ENCODE measurements at places on chromosomes 4 and X. TPM values are rescaled to one million over a fixed set of nuclear protein-coding genes. Genes with fewer than 3 reads are reported as not detected.

The LPAR4 gene
- 39.1 TPM for polyA plus RNA-seq

The SORCS2 gene
- 20.7 TPM for polyA plus RNA-seq

The ETNPPL gene
- not detected for polyA plus RNA-seq

The EREG gene
- polyA plus RNA-seq = 0.08 TPM

The L1CAM gene
- polyA plus RNA-seq = 1.6 TPM

The MAGEA2 gene
- not detected for polyA plus RNA-seq

The SUPT20HL2 gene
- 0.15 TPM for polyA plus RNA-seq

The OCIAD1 gene
- polyA plus RNA-seq = 199 TPM

The HSPA4L gene
- 9.1 TPM for polyA plus RNA-seq

The DDIT4L gene
- 17.4 TPM for polyA plus RNA-seq

The PRPS1 gene
- 28.2 TPM for polyA plus RNA-seq

The ASB5 gene
- polyA plus RNA-seq = 85.9 TPM

The KLHL15 gene
- polyA plus RNA-seq = 9.0 TPM

The AFF2 gene
- polyA plus RNA-seq = 3.0 TPM

The SSX4B gene
- polyA plus RNA-seq = not detected

The CT45A6 gene
- polyA plus RNA-seq = not detected

The TBC1D25 gene
- polyA plus RNA-seq = 8.0 TPM

The TKTL1 gene
- polyA plus RNA-seq = 0.49 TPM

The GABRG1 gene
- not detected for polyA plus RNA-seq

The FAM47E gene
- polyA plus RNA-seq = 1.2 TPM

The TLR2 gene
- polyA plus RNA-seq = 2.5 TPM

The GLRA2 gene
- polyA plus RNA-seq = 0.13 TPM

The UCP1 gene
- polyA plus RNA-seq = not detected

The SUPT20HL1 gene
- polyA plus RNA-seq = not detected

The DKC1 gene
- polyA plus RNA-seq = 38.6 TPM

The TMEM156 gene
- 0.62 TPM for polyA plus RNA-seq

The GC gene
- polyA plus RNA-seq = 4.5 TPM

The GAB3 gene
- 5.5 TPM for polyA plus RNA-seq

The WDR17 gene
- 1.0 TPM for polyA plus RNA-seq

The ANTXR2 gene
- polyA plus RNA-seq = 72.7 TPM

The KDM5C gene
- polyA plus RNA-seq = 27.3 TPM

The PAGE1 gene
- not detected for polyA plus RNA-seq

The TCEANC gene
- polyA plus RNA-seq = 5.5 TPM

The GAGE12F gene
- polyA plus RNA-seq = not detected

The PCYT1B gene
- polyA plus RNA-seq = 1.5 TPM

The CNGA1 gene
- 0.23 TPM for polyA plus RNA-seq

The USP26 gene
- not detected for polyA plus RNA-seq

The FREM3 gene
- 0.49 TPM for polyA plus RNA-seq

The ATRX gene
- 60.7 TPM for polyA plus RNA-seq

The FGF5 gene
- polyA plus RNA-seq = 1.7 TPM

The TXK gene
- 0.72 TPM for polyA plus RNA-seq

The SOWAHD gene
- polyA plus RNA-seq = 1.1 TPM

The RUFY3 gene
- 70.2 TPM for polyA plus RNA-seq

The UPF3B gene
- 14.0 TPM for polyA plus RNA-seq

The HELT gene
- polyA plus RNA-seq = not detected

The AIFM1 gene
- 22.2 TPM for polyA plus RNA-seq
